ENCODE measurements at places on chromosomes 3 and 15. TPM values are rescaled to one million over a fixed set of nuclear protein-coding genes. Genes with fewer than 3 reads are reported as not detected.

- no peak for DNase-seq
These were observed 38.5 kb downstream of the SMAD3 start for GRCh38 chr15:67103869-67104268.

Gene ARHGEF26
- total RNA-seq: 13.4 TPM

- DNase-seq: peak; percentile 91
These were observed 54.9 kb downstream of the SPSB4 start for GRCh38 chr3:141105828-141106628.

DNA sequence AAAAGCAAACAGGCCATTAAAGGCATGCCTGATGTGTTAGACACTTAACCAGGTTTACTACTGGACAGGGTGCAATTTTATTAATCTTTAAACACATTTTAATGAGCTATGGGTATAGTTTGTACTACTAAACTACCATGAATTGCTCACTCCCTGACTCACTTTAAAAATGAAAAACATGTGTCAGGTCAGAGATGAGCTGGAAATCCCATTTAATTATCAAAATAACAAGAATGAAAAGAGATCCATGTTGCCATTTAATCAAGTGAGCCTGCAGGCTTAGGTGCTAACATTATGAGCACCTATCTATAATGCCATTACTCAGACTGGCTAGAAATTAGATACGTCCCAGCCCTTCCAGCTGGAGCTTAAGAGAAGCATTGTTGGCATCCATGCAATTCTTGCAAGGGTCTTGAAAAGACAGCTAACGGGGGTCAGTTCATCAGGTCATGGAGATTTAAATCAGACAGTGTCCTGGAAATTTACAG, 224.4 kb downstream of the THRB start:
- peak; percentile 72 for DNase-seq

DNA sequence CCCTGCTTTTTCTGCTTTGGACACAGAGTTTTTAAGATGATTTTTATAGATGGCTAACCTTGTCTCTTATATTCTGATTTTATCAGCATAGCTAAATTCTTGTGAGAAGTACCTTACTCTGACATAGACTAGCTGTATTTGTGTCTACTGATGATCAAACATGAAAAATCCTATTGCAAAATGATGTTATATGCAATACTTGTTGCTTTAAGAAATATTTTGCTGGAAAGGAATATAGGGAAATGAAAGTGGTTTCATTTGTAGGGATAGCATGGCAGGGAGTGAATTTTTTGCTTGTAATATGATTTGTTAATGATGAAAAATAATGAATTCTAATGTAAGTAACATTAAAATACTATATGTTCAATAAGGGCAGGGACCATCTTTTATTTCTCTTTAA, 35.9 kb downstream of the CFAP91 start:
- DNase-seq: no peak

Gene CLDN11
- total RNA-seq: 1.6 TPM

Gene FBN1
- total RNA-seq: 78.8 TPM

DNA sequence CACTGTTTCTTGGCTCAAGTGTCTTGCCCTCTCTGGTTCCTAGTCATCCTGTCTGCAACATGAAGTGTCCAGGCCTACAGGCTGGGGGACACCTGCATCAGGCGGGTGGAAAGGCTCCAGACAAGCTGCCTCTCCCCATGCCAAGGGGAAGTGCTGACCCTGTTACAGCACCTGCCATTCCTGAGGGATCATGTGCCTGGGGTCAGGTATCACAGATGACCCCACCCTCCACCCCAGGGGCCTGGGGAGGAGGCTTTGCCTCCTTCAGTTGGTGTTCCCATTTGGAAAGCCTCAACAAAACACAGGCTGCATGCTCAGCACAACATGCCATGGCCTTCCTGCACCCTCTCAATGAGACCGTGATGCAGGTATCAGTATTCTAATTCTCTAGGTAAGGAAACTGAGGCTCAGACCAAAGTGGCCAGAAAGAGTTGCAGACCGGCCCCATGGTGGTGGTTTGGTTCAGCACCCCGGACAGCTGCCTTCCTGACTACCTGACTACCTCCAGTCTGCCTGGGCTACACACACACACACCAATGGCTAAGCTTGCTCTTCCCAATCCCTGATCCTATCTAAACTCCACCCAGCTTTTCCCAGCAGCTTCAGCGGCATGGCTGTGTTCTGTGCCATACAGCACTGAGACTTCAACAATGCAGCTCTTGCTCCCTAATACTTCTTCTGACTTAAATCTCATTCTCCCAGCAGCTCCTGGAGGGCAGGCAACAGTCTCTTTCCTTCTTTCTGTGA, 69.7 kb upstream of the LINGO1 start:
- peak; percentile 91 for DNase-seq

- DNase-seq: no peak
These were observed 42.0 kb downstream of the THBS1 start for GRCh38 chr15:39622660-39623516.

DNA sequence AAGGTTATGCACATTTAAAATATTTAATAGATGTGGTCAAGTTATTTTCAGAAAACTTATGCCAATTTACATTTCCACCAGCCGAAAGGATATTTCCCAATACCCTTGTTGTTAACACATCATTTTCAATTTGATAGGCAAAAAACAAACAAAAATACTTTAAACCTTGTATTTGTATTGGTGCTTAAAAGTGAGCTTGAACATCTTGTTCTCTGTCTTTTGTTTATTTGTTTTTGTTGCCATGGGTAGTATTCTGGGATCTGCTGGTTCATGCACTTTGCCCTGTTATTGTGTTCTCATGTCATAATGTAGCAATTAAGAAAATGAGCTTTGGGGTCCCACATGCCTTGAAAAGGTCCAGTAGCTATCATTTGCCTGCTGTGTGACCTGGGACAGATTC, 191.4 kb downstream of the LRTM1 start:
- DNase-seq: no peak

- peak; percentile 63 for DNase-seq
These were observed 3.7 kb downstream of the IFT80 start for GRCh38 chr3:160395297-160395696.

GRCh38 chr3:141372656-141373055, 4.4 kb downstream of the ZBTB38 start:
- DNase-seq: no peak

DNA sequence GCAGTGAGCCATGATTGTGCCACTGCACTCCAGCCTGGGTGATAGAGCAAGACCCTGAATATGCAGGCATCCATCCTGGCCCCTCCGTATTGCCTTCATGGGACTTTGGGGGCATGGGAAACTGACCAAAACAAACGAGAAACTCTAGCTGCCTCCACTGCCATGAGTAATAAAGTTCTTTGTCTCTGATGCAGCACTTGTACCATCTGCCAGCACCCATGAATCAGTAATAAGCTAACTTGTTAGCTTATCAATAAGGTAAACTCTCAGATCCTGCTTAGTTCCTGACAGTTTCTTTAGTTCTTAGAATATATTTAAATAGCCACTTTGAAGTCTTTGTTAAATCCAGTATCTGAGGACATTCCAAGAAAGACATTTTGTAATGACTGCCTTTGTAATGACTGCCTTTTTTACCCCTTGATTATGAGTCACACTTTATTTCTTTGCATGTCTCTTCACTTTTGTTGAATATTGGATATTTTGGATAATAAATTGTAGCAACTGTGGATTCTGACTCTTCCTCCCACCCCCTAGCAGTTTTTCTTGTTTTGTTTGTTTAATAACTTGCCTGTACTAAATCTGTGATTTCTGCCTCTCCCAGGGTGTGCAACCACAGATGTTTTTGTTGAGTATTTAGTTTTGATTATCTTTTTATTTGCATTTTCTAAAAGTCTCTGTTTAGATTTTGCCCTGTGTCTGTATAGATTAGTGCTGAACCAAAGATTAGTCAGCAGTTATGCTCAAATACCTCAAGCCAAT, 136.9 kb downstream of the HCN4 start:
- DNase-seq: no peak

Gene CHCHD4
- total RNA-seq: 7.6 TPM

DNA sequence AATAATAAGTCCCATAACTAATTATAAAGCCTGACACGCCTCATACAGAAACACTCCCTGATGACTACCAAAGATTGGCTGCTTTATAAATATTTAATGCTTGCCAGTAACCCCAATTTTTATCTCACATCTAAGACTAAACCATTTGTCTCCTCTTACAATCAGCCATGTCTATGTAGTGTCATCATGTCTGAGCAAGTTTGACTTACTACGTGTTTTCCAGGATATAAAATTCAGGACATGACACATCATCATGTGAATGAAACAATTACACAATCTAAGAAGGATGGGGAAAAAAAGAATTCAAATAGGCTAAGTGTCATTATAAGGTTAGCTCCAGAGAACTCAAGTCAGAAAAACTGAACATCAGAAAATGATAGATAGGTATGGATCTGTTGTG, 208.7 kb downstream of the MECOM start:
- no peak for DNase-seq

GRCh38 chr15:68821190-68821840, 620 bp upstream of the ANP32A start:
- DNase-seq: no peak

Gene SERPINI2
- not detected for total RNA-seq

GRCh38 chr15:24039683-24040082, 352.6 kb upstream of the NDN start:
- DNase-seq: no peak

Gene LEKR1
- 1.9 TPM for total RNA-seq

Gene TGM5
- not detected for total RNA-seq

Gene GPR27
- total RNA-seq: 18.3 TPM

GRCh38 chr3:58068122-58068809, 60.0 kb downstream of the FLNB start:
- no peak for DNase-seq

DNA sequence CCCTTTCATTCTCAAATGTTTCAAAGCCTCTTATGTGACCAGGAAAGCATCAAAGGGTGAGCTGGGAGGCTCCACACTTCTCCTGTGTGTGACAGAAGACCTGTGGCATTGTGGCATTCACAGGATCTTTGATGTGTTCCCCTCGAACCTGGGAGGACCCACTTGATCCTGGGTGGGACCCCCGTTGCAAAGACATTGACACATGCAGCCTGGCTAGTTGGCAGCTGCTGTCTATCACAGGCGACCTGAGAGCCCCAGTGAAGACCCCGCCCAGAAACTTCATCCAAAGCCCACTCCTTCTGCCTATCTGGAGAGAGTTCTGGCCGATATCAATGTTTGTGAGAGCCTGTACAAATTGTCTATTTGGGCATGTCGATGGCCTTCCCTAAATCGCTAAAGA, 140.4 kb upstream of the ATP2B2 start:
- no peak for DNase-seq

Gene MESP1
- not detected for total RNA-seq

GRCh38 chr3:70856414-70857162, 544.1 kb upstream of the MDFIC2 start:
- DNase-seq: no peak

- DNase-seq: no peak
These were observed 769.5 kb downstream of the TUSC7 start for GRCh38 chr3:117479095-117479494.

Gene CSPG4
- total RNA-seq: 0.37 TPM

DNA sequence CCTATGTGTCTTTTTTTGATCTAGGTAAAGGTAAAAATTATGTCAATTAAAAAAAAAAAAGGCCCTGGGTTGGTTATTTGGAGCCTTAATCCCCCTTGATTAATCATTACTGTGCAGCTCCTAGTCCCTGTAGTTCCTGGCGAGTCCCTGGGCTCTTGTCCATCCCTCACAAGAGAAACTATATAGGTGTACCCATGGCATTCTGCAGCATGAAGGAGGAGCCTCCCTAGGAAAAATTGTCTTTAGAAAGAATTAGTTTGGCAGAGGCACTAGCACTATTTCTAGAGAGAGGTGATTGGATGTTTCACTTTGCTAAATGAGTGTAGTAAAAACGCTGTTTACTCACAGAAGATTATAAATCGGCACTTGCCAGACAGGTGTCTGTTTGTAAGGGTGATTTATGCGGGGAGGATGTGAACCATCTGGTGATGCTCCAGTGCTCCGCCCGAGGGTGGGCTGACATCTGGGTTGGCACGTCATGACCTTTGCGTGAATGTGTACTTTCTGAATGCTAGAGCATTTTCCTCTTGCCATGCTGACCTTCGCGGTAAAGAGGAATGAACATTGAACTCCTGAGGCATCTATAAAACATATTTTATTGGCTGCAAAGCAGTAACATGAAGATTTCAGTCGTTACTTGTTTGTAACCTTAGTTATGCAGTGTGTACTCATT, 12.6 kb downstream of the PLCL2 start:
- no peak for DNase-seq

GRCh38 chr15:68793776-68794175, 26.9 kb downstream of the ANP32A start:
- no peak for DNase-seq

Gene AADACL2
- total RNA-seq: not detected

DNA sequence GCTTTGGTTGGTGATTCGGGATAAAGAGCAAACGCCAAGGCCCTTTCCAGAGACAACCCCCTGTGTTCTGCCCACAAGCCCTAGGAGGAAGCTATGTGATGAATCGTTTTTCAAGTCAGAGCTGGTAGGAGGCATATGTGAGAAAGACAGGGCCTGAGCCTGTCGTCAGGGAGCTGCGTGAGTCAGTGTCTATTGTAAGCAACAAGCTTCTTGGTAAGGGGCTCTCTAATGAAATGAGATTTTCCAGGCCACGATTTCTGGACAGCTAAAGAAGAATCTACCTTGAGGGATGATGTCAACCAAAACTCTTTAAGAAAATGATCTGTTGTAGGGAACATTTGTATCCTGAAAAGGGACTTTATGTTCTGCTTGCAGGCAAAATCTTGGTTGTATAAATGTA, 318.9 kb upstream of the IL12A start:
- DNase-seq: peak; percentile 11

DNA sequence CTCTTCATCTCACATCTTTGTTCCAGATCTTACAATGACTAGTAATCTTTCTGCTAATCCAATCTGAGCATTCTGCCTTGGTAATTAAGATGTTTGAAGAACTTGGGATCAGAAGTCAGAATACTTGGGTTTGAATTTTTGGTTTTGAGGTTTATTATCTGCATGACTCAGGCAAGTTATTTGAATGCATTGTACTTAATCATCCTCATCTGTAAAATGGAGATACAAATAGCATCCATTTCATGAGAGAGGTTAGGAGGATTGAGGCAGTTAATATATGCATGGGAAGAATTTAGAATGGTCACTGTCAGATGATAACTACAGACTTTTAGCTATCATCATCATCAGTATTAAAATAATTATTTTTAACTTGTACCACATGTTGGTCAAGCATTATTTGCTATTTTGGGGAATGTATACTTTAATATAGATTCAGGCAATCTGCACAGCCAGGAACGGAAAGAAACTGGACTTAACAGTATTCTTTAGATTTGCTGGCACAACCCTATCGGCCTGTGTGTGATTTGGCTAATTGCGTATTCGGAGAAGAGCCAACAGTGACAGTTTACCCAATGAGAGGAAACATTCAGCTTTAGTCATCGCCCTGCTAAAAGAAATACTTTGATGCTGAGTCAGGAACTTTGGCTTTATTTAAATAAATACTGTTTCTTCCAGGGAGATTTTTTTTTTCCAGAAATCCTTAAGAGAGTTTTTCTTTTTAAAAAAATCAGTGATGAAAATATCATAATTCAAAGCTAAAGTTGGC, 600.0 kb downstream of the ROBO1 start:
- DNase-seq: no peak
